ENCODE measurements at places on chromosomes 6 and 20.
A peak's percentile ranks its signal among the peaks of the same experiment; 100 is the strongest.

- DNase-seq, result no peak
These were observed 203.3 kb upstream of the LAMP5 start for GRCh38 chr20:9311132-9311531.

GRCh38 chr6:95815389-95816056 is 200.3 kb upstream of the FUT9 start:
- DNase-seq, result no peak

- no peak for DNase-seq
These were observed 273.6 kb downstream of the PACRG start for GRCh38 chr6:163001330-163001729.

DNA sequence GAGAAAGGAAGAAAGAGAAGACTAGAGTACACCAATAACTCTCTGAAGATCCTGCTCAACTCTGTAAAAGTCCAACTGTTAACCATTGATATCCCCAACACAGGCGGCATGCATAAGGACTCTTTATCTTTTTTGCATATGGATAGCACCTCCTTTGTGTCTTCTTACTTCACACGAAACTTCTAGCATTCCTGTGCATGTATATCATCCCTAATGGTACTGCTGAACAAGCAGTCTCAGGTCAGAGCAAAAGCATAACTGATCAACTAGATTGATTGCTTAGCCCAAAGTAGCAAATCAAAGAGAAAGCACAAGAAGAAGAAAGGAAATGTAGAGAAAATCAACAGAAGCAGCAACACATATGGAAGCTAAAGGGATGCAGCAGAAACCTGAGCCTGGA is 234.4 kb downstream of the SYNE1 start:
- DNase-seq, result no peak

DNA sequence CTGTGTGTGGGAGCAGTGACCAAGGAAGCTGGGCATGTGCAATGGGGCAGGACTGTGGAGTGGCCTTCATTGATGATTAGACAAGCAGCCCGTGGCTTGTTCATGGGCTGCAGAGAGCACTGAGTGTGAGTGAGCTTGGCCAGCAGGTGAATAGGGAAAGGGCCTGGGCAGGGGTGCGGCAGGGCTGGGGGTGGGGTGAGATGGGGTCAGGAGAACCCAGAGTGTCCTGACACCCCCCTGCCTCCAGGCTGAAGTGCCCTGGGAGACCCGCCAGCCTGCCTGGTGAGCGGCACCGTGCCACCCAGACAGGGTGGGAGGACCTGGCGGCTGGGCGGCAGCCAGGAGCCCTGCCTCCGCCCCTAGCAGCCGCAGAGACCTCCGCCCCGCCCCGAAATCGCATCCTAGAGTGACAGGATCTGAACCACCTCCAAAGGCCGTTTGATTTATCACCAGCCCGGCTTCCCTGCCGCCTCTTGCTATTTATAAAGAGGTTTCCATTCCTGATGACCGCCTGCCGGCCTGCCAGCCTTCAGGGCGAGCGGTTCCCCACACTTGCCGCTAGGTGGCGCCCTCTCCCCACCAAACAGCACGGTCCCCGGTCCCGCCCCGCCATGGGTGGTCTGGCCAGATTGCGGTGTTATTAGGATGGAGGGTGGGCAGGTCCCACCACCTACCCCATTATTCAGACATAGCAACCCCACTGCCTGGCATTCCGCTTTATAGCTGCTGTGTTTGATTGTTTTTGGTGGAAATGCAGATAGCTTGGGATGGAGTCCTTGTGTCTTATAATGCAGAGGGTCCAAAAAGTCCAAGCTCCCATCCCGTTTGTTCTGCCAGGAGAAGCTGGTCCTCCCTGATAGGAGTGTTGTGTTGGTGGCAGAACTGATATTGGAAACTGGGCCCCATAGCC is 3.5 kb downstream of the MYLK2 start:
- DNase-seq, result peak; percentile 82

GRCh38 chr6:4388675-4389074 is 253.3 kb upstream of the ECI2 start:
- DNase-seq, result no peak

GRCh38 chr6:52533491-52533890 is 43.4 kb downstream of the TRAM2 start:
- no peak for DNase-seq

DNA sequence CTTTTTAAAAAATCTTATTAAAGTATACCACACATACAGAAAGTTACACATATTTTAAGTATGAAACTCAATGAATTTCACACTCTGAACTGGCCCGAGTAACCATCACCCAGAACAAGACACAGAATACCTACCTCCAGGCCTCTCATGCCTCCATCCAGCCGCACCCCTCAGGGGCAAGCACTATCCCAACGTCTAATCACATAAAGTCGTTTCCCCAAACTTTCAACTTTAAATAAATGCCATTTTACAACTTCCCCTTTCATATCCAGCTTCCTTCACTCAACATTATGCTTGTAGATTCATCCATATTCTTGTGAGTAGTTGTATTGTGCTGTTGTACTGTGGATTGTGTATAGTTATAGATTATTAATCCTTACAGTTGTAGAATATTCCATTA is 539.1 kb downstream of the CD83 start:
- DNase-seq, result peak; percentile 56

DNA sequence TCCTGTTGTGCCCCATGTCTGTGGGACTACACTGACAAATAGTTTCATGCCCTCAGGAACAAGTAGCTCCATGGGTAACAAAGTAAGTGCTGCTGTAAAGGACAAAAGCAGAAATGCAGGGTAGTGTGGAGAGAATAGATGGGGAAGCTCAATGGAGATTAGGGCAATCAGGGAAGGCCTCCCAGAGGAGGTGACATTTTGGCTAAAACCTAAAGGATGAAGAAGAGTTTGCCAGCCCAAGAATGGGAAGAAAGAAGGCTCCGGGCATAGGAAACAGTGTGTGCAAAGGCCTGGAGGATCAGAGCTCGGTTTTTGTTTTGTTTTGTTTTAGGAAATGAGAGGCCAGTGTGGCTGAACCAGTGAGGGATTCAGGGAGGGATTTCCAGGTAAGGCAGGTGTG is 43.6 kb upstream of the FAM83D start:
- no peak for DNase-seq

- DNase-seq, result no peak
These were observed 233.7 kb downstream of the THBS2 start for GRCh38 chr6:169019727-169020491.

DNA sequence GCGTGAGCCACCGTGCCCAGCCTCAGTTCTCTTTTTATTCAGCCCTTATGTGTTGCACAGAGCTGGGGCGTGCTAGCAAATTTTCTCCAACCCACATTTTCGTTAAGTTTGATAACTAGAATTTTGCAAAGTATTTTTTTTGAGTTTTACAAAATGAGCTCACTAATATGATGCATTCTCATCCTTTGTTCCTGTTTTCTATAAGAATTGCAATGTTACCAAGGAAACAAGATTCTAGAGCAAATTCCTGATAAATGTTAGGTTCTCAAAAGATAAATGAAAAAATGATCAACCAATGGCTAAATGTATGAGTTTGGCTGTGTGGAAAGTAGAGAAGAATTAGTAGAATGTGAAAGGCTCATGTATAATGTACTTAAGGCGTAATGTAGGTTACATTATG is 529.8 kb downstream of the MAFB start:
- DNase-seq, result no peak

GRCh38 chr6:95576218-95576997 is 927 bp upstream of the MANEA start:
- DNase-seq, result peak; percentile 59
